ENCODE measurements at places on chromosomes 5 and 9.

DNA sequence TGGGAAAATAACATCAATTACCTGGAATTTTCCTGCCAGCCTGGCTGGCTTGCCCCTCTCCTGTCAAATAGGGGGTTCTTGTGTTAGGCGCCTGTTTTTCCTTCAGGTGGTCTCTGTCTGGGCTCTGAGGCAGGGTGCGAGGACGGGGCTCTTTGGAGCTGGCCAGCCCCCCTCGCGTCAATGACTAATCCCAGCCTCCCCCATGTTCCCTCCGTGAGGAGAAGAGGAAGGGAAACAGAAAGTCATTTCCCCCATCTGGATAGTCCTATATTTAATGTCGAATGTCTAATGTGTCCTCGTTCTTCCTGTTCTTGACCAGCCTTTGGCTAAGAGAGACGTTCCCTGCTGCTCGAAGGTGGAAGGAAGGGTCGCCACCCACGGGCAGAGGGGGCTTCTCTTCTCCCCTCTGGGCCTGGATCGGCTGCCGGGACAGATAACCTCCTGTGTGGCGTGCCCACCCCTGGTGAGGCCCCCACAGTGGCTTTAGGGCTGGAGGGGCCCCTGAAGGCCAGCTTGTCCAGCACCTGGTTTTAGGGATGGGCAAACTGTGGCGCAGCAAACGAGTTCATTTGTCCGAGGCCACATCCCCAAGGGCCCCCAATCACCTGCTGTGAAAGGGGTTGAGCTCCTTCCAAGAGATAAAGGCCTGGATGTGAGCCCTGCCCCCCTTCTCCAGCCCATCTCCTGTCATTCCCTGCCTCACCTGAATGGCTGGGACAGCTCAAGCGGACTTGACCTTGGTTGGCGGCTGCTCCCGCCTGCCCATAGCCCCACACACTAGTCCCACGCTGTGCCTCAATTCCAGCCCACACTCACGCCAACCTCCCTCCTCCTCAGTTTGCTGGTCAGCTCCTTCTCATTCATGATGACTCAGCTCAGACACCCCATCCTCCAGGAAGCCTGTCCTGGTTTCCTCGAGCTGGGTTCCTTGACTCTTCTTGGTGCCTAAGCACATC lies 35.9 kb upstream of the UNC5A start:
- DNase-seq: no peak

DNA sequence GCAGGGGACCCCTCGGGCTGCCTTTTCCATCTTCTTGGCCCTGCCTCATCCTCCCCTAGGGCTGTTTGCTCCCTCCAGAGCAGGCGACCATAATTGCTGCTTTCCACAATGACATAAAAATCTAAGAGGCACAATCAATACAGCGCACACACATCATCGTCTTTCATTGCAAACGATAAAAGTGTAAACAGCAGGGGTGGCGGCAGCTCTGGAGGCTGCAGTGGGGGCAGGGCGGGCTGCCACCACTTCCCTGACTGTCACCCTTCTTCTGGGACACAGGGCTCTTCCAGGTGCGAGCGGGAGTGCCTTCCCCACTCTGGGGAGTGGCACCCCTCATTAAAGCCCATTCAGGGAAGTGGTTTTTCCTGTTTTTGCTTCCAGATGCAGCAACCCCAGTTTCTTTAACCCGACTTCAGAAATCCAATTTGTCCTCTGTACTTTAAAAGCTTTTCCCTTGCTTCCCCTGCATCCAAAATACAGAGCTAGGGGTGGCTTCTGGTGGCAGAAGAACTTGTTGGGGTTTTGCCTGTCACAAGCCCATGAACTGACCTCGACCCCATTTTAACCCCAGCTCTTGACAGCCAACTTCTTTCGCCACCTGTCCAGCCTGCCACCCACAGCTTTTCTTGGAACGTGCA lies 45.7 kb downstream of the TSPAN17 start:
- DNase-seq: no peak

DNA sequence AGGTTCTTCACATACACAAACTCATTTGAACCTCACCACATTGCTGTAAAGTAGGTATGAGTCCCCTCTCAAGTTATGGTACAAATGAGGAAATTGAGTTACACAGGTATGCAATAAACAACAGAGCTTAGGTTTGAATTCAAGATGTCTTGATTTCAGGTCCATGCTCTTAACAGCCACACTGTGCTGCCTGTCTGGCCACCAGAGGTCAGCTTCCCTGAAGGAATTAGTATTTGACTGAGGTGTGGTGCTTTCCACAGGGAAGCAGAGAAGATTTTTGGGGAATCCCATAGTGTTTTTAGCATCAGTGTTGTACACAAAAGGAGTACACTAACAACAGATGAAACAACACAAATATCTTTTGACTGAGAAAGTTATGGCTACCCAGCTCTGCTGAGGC lies 94.4 kb upstream of the ITGA1 start:
- no peak for DNase-seq

DNA sequence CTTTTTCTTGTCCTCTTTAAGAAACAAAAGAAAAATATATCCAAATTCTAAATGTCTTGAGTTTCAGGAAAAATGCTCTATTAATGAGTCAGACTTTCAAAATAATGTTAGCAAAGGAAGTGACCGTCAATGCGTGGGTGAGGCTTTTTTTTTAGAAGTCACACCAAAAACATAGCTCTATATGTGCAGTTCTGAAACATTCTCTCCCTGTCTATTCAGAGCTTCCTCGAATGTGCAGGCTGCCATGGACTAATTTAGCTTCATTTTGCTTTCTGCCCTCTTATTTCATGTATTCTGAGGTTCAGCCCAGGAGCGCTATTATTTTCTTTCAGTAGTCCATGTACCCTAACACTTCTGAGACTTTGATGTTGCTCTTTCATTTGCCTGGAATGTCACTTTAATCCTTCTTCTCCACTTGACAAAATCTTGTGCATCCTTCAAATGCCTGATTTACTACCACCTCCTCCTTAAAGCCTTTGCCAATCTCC lies 72.5 kb upstream of the RASA1 start:
- DNase-seq: peak; percentile 9

GRCh38 chr9:125558453-125559092 lies 148.4 kb downstream of the MAPKAP1 start:
- peak; percentile 45 for DNase-seq

GRCh38 chr9:99778308-99778707 lies 43.4 kb upstream of the NR4A3 start:
- peak; percentile 30 for DNase-seq

DNA sequence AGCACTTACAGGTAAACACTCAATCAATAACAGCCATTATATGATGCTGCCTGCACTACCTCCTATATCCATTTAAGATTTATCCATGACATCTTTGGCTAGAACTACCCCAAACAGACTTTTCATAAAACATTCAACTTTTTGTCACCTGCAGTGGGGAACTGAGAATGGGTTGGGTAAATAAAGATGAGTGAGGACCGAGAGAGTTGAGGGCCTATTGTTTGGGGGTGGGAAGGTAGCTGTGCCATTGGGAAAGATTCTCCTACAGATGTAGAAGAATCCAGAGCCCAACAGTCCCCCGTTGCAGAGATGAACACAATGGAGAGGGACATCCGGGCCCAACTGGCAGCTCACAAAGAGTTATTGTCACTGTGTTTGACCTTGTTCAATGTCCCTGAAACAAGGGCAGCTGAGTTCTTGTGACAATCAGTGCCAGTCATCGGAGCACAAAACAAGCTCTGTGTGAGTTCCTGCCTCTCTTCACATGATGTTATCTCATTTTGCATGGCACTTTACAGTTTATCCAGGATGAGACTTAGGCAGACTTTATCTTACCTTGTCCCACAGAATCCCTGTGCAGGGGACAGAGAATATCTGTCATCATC lies 11.5 kb upstream of the SLC31A2 start:
- DNase-seq: no peak

DNA sequence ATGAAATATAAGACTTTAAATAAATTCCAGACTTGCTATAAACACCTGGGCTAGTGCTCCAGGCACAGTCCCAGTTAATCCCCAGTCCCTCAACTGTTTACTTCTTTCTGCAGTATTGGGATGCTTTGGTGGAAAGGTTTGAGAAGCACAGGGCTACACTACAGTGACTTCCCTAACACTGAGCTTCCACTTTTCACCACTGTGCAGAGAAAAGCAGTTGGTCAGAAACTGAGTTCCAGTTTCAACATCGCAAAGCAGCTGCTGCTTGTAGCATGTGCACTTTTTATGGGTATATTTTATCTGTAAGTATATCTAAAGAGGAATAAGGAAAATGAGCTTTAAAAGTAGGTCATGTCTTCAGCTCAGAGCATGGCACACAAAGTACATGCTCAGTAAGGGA lies 339.7 kb downstream of the NTRK2 start:
- no peak for DNase-seq

GRCh38 chr5:132772291-132773070 lies 4.6 kb downstream of the SEPTIN8 start:
- DNase-seq: no peak

DNA sequence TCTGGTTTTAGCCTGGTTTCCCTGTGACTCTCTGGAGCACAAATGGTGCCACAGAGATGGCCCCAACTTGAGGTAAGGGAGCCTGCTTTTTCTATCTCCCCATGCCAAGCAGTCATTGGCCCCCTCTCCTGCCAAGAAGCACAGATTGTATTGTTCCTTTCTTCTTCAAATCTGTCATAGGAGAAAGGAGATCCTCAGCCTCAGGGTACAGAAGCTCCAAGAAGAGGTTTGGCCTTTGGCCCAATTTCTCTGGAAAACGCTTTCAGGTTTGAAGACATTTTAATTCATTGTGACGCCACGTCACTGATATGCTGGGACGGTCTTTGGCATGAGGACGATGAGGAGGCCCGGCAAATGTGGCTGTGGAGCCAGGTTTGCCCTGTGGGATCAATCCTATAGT lies 29.2 kb upstream of the PANK3 start:
- no peak for DNase-seq

DNA sequence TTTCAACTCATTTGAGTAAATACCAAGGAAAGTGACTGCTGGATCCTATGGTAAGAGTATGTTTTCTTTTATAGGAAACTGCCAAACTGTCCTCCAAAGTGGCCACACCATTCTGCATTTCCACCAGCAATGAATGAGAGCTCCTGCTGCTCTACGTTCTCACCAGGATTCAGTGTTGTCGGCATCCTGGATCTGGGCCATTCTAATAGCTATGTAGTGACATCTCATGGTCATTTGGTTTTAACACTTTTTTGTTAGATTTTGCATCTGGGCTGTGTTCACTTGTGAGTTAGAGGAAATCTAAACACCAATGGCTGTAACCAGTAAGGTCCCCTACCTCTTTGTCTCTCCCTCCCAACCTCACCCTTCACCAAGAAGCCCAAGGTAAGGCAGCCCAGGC lies 115.9 kb downstream of the ATPSCKMT start:
- no peak for DNase-seq

- DNase-seq: no peak
These were observed 6.2 kb downstream of the ARSI start for GRCh38 chr5:150296496-150296895.

GRCh38 chr9:23663536-23663935 lies 162.5 kb downstream of the ELAVL2 start:
- no peak for DNase-seq

GRCh38 chr9:131103535-131103934 lies 7.2 kb downstream of the AIF1L start:
- no peak for DNase-seq

DNA sequence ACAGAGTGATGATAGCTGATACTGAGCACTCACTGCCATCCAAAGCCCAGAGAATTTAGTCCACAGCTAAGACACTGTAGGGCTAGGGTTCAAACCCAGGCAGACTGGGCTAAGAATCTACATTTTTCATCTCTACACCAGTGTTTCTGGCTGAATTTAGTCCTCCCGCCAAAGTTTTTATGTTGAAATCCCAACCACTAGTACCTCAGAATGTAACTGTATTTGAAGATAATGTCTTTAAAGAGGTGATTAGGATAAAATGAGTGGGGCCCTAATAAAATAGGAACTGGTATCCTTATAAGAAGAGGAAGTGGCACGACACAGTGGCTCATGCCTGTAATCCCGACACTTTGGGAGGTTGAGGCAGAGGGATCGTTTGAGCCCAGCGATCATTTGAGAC lies 4.3 kb downstream of the GNA14 start:
- DNase-seq: no peak

DNA sequence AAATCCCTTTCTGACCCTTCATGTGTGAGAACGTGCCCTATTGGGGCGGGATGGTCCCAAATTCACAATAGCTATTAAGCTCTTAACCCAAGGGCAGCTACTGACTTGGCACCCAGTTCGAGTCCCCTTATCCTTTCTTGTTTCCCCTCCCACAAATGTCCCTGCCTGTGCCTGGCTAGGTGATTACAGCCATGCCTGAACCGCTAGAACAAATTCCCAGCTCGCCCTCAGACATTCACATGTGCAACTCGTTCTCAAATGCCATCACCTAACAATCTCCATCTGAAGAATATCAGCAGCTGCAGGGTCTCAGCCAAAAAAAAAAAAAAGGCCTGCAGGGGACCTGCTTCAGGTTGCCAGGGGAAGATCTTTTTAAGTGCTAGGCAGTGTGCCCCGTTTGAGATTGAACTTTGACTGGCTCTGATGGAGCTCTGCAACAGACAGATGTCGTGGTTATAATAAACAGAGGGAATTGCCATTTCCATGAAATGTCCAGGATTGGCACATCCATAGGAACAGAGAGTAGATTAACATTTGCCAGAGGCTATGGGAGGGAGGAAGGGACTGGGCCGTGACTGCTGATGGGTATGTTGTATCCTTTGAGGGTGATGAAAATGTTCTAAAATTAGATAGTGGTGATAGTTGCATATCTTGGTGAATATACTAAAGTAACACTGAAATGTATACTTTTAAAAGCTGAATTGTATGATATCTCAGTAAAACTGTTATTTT lies 347.2 kb upstream of the WWC1 start:
- no peak for DNase-seq

All from retinal pigment epithelial cell (primary cell).